ENCODE measurements at places on chromosomes 3 and 15. TPM values are rescaled to one million over a fixed set of nuclear protein-coding genes. Genes with fewer than 3 reads are reported as not detected.

The KCNAB1 gene
- 10.1 TPM for total RNA-seq

The SLC28A2 gene
- not detected for total RNA-seq

GRCh38 chr15:68924866-68925560 lies 5.3 kb upstream of the SPESP1 start:
- DNase-seq = peak; percentile 67
- H3K27me3 ChIP-seq = no peaks in the 10 kb centered on the region
- no peaks in the 10 kb centered on the region for H3K36me3 ChIP-seq
- no peak overlapping the region for H3K27ac ChIP-seq
- peaks cover 3% of the 10 kb centered on the region for H3K4me1 ChIP-seq
- no peak overlapping the region for H3K4me3 ChIP-seq

GRCh38 chr15:77461486-77461885 lies 40.8 kb downstream of the HMG20A start:
- no peak for DNase-seq
- H3K4me3 ChIP-seq = no peak overlapping the region
- H3K4me1 ChIP-seq = no peaks in the 10 kb centered on the region
- no peaks in the 10 kb centered on the region for H3K27me3 ChIP-seq

The TMIE gene
- total RNA-seq = 1.8 TPM

DNA sequence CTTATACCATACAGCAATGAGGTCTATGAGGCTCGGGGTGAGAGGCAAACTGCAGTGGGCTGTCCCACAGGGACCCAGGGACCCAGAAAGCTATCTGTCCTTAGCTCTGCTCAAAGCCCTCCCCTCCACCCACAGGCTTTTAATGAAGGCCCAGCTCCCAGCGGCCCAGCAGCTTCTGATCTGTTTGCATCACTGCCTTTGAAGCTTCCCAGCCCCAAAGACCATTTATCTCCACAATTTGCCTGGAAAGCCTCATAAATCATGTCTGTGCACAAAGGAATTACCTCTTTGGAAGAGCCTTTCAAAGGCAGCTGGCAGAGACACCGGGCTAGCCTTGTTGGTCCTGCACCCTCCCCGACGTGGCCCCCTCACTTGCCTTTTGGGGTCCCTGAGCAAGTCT lies 123.9 kb downstream of the RAB11A start:
- H3K36me3 ChIP-seq = no peaks in the 10 kb centered on the region
- H3K4me3 ChIP-seq = no peak overlapping the region
- H3K4me1 ChIP-seq = peaks cover 19% of the 10 kb centered on the region
- H3K27ac ChIP-seq = no peak overlapping the region

DNA sequence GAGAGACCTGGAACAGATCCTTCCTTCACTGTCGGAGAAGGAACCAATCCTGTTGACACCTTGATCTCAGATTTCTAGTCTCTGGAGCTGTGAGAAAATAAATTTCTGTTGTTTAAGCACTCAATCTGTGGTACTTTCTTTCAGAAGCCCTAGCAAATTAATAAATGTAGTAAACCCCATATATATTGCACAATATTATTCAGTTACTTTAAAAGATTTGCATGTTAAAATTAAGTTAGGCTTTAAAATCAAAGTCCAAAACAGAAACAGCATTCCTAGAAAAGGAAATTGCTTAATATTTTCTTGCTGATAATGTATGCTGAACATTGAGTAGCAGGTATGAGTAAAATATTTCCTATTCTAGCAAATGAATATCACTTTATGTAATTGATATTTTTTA lies 113.2 kb downstream of the LEKR1 start:
- no peak for DNase-seq
- no peaks in the 10 kb centered on the region for H3K4me1 ChIP-seq
- no peak overlapping the region for H3K4me3 ChIP-seq
- no peak overlapping the region for H3K27ac ChIP-seq

DNA sequence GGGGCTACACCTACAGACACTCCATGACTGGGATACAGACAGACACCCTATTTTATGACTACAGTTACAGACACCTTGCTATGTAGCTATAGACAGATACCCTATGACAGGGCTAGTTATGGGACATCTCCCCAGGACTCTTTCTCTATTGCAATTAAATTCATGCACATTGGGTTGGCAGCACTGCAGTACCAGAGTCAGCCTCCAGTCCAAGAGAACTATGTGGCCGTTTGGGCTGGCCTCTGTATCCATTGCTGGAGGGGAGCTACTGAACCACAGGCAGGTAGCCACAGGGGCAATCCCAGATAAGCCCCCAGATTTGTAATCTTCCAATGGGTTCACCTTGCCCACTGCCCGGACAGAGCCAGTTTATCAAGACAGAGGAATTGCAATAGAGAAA lies 108.4 kb upstream of the SPATA16 start:
- H3K27ac ChIP-seq = no peak overlapping the region
- DNase-seq = no peak
- H3K27me3 ChIP-seq = no peaks in the 10 kb centered on the region
- H3K36me3 ChIP-seq = no peaks in the 10 kb centered on the region
- no peaks in the 10 kb centered on the region for H3K4me1 ChIP-seq

The SLC38A3 gene
- total RNA-seq = 10.5 TPM

- no peak overlapping the region for H3K4me3 ChIP-seq
- H3K36me3 ChIP-seq = no peaks in the 10 kb centered on the region
- H3K4me1 ChIP-seq = no peaks in the 10 kb centered on the region
- H3K27ac ChIP-seq = no peak overlapping the region
- H3K27me3 ChIP-seq = no peaks in the 10 kb centered on the region
Observed at GRCh38 chr3:121836064-121836463, 1.1 kb downstream of the EAF2 start.

The LRTM1 gene
- total RNA-seq = 0.17 TPM

DNA sequence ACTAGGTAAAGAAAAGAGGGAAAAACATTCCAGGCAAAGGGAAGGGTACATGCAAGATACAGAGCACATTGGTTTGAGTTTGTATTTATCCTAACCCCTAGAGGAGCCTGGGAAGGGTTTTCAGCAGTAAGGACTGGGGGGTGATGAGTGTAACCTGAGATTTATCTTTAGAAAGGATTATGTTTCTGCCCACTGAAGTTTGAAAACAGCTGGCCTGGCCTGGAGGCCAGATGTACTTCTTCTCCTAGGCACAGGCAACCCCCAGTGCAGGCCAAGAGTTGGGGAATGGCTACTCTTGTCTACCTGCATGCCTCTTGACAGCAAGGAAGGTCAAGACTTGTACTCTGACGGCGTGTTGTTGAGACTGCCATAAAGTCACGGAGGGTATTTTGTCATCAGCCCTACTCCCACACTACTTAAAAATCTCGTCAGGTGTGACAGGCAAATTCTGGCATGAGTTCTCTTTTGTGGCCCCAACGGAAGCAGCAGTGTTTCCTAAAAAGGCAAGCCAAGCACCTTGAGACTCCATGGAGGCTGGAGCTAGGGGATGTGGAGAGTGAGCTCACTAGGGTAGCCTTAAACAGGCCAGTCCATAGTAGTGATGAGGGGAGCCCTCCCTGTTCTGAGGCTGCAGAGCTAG lies 241.5 kb upstream of the WNT5A start:
- no peaks in the 10 kb centered on the region for H3K36me3 ChIP-seq
- H3K27me3 ChIP-seq = no peaks in the 10 kb centered on the region
- no peaks in the 10 kb centered on the region for H3K4me1 ChIP-seq

DNA sequence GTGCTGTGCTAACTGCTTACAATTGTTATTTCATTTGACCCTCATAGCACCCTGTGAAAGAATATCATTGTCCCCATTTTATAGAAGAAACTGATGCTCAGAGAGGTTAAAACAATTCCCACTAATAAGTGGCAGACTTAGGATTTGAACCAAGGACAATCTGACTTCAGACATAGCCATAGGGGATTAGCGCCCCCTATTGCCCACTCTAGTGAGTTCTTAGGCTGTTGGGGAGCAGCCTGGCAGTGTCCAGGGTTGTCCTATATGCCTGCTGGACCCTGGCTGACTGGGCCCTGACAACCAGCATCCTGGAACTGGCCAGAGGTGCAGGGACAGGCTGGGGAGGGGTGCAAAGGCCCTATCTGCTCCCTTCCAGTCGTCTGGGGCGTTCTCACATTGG lies 15.4 kb downstream of the DPH3 start:
- no peak overlapping the region for H3K27ac ChIP-seq
- no peak overlapping the region for H3K4me3 ChIP-seq
- no peak for DNase-seq
- no peaks in the 10 kb centered on the region for H3K27me3 ChIP-seq
- no peaks in the 10 kb centered on the region for H3K36me3 ChIP-seq

DNA sequence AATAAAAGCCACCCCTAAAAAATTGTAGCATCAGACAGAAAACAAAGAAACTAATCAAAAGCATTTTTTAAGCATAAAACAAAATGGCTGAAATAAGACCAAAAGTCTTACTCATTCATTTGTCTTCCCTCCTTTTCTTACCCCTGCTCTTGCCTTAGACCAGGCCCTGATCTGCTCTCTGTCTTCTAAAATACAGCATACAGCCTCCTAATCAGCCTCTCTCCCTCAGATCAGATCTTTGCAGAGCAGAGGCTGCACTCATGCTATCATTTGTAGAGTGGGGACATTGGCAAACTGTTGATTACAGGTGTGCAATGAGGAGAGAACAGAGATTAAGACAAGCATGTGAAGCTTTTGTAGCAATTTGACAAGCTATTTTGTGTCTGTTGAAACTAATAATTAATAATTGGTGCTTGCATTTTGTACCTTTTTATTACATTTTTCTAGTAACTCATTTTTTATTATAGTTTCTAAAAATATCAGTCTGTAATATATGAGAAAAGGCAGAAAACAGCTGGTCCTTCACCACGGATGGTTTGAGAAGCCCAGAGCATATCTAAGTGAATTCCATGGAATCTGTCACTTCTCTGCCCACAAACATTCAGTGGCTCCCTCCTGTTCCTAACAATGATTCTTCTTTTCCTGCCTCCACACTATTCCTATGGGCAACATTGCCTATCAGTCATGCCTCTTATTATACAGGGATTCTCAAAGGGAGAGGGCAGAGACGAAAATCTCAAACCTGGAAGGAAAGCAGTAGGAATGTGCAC lies 286.2 kb upstream of the STT3B start:
- no peaks in the 10 kb centered on the region for H3K4me1 ChIP-seq
- H3K27ac ChIP-seq = no peak overlapping the region
- no peaks in the 10 kb centered on the region for H3K27me3 ChIP-seq
- no peak overlapping the region for H3K4me3 ChIP-seq

- no peak overlapping the region for H3K27ac ChIP-seq
- DNase-seq = no peak
- no peak overlapping the region for H3K4me3 ChIP-seq
- H3K4me1 ChIP-seq = no peaks in the 10 kb centered on the region
Observed at GRCh38 chr3:141669434-141669833, 68.7 kb upstream of the RNF7 start.

The MAP1A gene
- 71.6 TPM for total RNA-seq

The CFAP20DC gene
- 1.7 TPM for total RNA-seq

The CDHR4 gene
- 0.10 TPM for total RNA-seq

The DAZL gene
- not detected for total RNA-seq

DNA sequence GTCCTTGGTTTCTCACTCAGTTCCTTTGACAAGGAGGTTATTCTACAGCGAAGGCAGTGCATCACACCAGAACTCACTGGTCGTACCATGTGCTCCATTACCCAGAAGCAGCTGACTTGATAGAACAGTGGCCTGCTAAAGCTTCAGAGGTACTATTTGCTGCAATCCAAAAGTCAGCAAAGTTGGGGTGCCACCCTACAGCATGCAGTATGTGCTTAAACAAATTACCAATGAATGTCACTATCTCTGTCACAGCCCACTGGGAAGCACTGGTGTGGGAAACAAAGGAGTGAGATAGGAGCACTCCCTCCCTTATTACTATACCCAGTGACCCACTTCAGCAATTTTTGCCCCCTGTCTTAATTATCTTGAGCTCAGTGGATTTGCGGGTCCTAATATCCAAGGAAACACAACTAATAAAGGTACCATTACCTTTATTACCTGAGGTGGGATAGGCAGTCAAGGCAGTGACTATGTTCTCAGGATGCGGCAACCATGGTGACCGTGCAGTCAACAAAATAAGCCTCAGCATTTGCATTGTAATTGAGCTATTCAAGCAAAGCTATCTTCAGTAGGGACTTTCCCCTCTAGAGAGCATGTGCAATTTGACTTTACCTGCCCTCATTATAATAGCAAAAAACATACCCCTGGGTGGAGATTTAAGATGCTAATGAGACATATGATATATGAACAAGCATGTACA lies 199.4 kb downstream of the OCA2 start:
- peaks cover 6% of the 10 kb centered on the region for H3K4me1 ChIP-seq
- DNase-seq = peak; percentile 41
- H3K27me3 ChIP-seq = no peaks in the 10 kb centered on the region
- no peak overlapping the region for H3K27ac ChIP-seq
- peaks cover 2% of the 10 kb centered on the region for H3K36me3 ChIP-seq

GRCh38 chr3:101252945-101253344 lies 67.4 kb downstream of the IMPG2 start:
- H3K4me1 ChIP-seq = no peaks in the 10 kb centered on the region
- no peaks in the 10 kb centered on the region for H3K27me3 ChIP-seq
- no peak for DNase-seq
- H3K4me3 ChIP-seq = no peak overlapping the region

GRCh38 chr3:161427347-161427746 lies 56.0 kb upstream of the SPTSSB start:
- no peaks in the 10 kb centered on the region for H3K4me1 ChIP-seq
- no peak overlapping the region for H3K27ac ChIP-seq
- H3K27me3 ChIP-seq = no peaks in the 10 kb centered on the region
- H3K36me3 ChIP-seq = no peaks in the 10 kb centered on the region
- no peak overlapping the region for H3K4me3 ChIP-seq

- H3K36me3 ChIP-seq = peaks cover 14% of the 10 kb centered on the region
- H3K4me3 ChIP-seq = no peak overlapping the region
- no peaks in the 10 kb centered on the region for H3K27me3 ChIP-seq
- no peaks in the 10 kb centered on the region for H3K4me1 ChIP-seq
Observed at GRCh38 chr3:123949641-123950040, 11.4 kb downstream of the CCDC14 start.

GRCh38 chr15:64443747-64444621 lies 16.4 kb upstream of the ZNF609 start:
- no peak overlapping the region for H3K4me3 ChIP-seq
- no peak overlapping the region for H3K27ac ChIP-seq
- H3K4me1 ChIP-seq = no peaks in the 10 kb centered on the region
- H3K27me3 ChIP-seq = no peaks in the 10 kb centered on the region

GRCh38 chr3:8762607-8763377 lies 6.6 kb downstream of the OXTR start:
- no peaks in the 10 kb centered on the region for H3K36me3 ChIP-seq
- no peak overlapping the region for H3K27ac ChIP-seq
- no peak for DNase-seq

All from spinal cord (tissue), 10 donors.